ENCODE measurements at places on chromosomes 3 and 15.

DNA sequence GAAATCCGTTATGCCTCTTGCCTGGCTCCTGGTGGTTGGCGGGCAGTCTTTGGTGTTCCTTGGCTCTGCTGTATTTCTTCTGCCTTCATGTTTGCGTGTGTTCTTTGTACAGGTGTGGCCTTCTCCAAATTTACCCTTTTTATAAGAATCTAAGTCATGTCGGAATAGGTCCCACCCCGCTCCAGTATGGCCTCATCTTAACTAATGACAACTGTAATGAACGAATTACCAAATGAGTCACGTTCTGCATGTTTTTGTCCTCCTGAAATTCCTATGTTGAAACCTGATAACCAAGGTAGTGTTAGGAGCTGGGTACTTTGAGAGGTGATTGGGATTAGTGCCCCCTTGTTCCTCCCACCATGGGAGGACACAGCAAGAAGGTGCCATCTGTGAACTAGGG is 71.1 kb downstream of the ITPR1 start:
- DNase-seq: no peak

DNA sequence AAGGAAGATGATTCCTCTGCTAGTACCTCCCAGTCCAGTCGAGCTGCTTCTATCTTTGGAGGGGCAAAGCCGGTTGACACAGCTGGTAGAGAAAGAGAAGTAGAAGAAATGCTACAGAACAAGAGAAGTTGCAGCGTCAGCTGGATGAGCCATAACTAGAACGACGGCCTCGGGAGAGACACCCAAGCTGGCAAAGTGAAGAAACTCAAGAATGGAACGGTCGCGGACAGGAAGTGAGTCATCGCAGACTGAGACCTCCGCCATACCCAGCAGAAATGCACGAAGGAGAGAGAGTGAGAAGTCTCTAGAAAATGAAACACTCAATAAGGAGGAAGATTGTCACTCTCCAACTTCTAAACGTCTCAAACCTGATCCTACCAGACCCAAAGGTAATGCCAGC is 19.0 kb upstream of the PARP14 start:
- no peak for DNase-seq

DNA sequence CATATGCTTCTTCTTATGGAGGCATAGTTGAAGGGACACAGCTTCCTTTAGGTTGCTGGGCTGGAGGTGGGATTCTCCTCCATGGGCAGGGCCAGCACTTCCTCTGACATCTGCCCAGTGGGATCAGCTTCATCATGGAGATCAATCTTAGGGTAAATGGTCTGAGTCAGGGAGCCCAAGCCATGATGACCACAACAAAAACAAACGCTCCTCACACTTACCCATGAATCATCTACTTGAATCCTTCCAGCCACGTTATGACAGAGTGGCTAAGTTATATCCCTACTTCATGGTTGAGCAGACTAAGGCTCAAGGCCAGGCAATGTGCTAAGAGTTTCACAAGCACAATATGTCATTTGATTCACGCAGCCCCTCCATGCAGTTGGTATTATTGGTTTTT is 87.2 kb upstream of the NMNAT3 start:
- no peak for DNase-seq

- DNase-seq: no peak
Measured at GRCh38 chr15:57406062-57406772, 29.9 kb downstream of the CGNL1 start.

DNA sequence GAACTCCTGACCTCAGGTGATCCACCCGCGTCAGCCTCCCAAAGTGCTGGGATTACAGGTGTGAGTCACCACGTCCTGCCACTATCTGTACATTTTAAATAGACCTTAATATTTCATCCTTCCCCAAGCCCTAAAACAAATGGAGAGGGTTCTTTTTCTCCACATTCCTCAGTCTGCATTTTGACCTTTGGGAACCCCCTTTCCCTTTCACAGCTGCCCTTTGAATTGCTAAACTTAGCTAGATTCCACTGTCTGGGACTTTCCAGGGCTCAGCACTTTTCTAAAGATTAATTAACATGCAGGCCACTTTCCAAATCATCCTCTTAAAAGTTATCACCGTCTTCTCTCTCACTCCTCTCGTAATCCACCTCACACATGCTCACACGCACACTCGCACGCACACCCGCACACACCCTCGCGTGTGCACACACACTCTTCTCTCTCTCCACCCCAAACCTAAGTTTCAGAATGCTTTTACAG is 124.2 kb downstream of the TMCO5A start:
- DNase-seq: no peak

GRCh38 chr3:143151004-143151731 is 31.6 kb downstream of the CHST2 start:
- DNase-seq: no peak

DNA sequence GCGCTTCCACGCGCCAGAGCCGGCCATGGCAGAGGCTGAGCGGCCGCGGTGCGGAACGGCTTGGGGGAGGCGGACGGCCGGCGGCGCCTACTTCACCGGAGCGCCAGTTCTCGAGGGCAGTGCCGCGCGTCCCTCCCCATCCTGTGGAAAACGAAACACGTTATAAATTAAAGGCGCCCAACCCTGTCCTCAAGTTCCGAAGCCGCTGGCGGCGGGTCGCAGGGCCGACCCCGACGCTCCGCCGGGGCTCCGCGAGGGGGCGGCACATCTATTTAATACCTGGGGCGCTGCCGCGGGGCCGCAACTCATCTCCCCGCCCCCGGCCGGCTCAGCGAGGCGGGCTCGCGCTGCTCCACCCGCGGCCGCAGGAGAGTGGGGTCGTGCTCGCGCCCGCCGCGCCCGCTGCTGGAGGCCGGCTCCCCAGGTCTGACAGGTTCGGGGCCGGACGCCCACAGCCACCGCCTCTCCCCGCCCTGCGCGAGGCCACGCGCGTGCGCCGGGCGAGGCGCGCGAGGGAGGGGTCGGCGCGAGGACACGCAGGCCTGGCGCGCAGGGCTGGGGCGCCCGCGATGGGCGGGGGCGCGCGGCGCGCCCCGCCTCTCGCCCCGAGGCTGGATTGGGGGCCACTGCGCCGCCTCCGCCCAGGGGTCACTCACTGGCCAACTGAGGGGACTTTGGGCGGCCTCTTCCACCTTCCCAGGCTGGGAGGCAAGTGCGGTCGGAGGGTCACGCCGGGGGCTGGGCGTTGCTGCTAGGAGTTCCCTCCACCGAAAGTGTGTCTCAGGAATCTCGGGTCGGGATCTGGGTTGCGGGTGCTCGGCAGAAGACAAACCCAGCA is at the start of gene SLC30A4:
Gene SLC30A4, minus strand, starts transcription at position 428 of the 838 bp plus-strand sequence. Its CDS starts 401 bp downstream, at position 27.
- DNase-seq: peak; percentile 69

GRCh38 chr3:133917144-133917543 is 21.5 kb upstream of the RAB6B start:
- DNase-seq: no peak

GRCh38 chr3:53811143-53811927 is 34.9 kb downstream of the CHDH start:
- DNase-seq: no peak

DNA sequence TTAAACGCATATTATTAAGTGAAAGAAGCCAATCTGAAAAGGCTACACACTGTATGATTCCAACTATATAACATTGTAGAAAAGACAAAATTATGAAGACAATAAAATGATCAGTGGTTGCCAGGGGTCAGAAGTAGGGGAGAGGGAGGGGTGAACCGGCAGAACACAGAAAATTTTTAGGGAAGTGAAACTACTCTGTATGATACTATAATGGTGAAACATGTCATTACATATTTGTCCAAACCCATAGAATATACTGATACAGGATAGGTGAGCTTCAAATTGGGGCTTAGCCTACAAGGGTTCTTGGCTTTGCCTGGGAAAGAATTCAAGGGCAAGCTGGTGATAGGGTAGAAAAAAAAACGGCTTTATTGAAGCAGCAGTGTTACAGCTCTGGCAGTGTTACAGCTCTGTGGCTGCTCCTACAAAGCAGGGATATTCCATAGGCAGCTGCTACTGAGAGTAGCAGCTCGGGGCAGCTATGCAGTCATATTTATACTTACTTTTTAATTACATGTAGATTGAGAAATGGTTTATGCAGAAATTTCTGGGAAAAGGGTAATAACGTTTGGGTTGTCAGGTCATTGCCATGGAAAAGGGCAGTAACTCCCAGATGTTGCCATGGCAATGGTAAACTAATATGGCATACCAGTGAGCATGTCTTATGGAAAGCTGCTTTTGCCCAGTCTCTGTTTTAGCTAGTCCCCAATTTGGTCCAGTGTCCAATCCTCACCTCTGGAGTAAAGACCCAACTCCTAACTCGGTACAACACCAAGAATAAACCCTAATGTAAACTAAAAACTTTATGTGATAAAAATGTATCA is 125.1 kb upstream of the SLC25A36 start:
- no peak for DNase-seq

- no peak for DNase-seq
Measured at GRCh38 chr3:95352471-95352870, 1289.6 kb downstream of the NSUN3 start.

- no peak for DNase-seq
Measured at GRCh38 chr15:71716990-71717389, 93.4 kb upstream of the NR2E3 start.

- DNase-seq: no peak
Measured at GRCh38 chr3:124281453-124282316, 289.8 kb upstream of the ROPN1 start.

DNA sequence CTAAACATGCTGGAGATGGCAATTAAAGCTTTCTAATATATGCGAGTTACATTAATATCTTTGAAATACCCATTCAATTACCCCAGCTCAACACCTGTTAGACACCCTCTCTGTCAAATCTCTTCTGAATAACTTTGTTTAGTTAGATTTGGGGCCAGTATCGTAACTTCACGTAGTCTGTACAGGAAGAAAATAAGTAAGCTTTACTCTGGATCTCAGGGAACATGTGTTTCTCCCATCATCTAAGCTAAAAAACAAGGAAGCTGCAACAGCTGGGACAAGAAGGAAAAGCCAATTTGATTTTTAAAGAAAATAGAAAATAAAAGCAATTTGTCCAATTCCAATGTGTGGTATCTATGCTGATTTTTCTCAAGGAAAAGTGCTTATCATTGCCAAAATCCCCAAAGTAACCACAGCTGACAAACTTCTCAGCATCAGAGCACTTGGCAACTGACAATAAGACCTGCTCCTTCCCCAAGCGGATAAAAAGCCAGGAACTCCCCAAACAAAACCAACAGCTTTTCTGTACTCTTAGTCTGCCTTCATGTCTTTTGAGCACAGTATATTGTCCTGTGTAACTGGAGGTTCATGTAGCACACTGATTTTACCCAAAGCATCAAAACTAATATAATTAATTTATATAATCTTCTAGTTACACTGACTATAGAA is 279.1 kb downstream of the ZBTB20 start:
- no peak for DNase-seq

- DNase-seq: no peak
Measured at GRCh38 chr3:25433106-25433505, 5.0 kb downstream of the RARB start.

- DNase-seq: no peak
Measured at GRCh38 chr3:22982981-22983587, 220.0 kb upstream of the UBE2E2 start.

GRCh38 chr3:130787422-130788068 is 40.9 kb upstream of the PIK3R4 start:
- DNase-seq: no peak

DNA sequence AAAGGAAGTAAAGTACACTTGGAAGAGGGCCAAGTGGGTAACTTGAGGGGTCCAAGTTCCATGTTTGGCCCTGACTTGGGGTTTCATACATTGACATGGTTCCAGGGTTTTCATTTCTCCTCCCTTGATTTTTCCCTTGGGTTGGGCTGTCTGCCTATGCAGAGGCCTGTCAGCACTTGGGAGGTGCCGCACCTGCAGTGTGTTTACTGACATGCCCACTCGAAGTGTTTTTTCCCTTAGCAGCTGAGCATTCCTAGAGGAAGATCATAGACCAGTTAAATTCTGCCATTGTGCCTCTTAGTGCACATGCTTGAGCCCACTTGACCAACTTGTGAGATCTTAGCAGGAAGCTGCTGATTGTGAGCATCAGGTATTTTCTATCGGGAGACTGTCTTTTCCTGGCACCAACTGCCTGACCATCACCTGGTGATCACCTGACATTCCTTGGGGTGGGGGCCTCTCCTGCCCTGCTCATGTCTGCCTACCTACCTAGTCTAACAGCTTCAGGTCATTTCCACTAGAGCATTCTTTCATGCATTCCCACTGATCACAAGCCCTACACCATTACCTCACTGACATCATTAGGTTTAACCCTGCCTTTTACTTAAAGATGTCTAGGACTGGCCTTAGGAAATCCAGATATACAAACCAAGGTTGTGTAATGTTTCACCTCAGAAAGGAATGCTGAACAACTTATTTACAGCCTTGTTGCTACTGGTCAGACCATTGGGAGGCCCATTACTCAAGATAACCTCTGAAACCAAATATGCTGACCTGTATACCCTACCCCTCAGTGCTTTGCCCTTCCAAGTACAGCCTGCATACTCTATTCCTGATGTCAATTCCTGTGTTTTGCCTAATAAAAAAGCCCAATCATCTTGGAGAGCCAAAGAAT is 68.3 kb downstream of the CD47 start:
- no peak for DNase-seq

- peak; percentile 46 for DNase-seq
Measured at GRCh38 chr3:89107461-89108290, at the start of gene EPHA3. EPHA3 (plus strand) TSS chr3:89107621; CDS start chr3:89107749, 128 bp downstream.

- DNase-seq: no peak
Measured at GRCh38 chr3:157857440-157857839, 248.8 kb downstream of the SHOX2 start.

GRCh38 chr15:83444936-83445335 is 2.2 kb upstream of the SH3GL3 start:
- DNase-seq: no peak

DNA sequence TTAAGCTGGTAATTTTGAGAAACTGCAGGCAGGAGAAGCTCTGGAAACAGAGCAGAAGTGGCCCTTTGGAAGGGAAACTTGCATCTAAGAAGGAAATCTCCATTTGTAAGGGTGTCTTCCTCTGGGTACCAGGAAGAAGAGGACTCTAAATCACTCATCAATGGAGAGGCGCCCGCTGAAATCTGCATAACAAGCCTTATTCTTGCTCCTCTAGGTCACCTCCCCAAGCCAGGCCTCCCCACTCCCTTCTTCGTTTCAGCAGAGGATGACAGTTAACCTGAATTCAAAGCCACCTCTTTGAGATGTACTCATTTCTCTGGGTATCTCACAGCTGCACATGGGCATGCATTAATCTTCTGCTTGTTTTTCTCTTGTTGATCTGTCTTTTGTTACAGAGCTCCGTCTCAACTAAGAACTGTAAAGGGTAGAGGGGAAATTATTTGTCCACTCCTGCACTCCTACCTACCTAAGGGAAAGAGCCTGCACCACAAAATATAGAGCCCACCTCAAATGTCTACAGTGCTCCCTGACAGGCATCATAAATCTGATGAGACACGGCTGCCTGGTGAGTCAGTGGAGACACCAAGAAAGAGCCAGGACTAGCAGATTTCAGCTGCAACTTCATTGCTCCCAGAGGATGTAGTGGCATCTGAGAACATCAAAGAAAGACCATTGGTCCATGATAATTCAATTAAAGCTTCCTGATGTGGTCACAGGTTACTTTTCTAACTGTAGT is 51.5 kb downstream of the GABRB3 start:
- no peak for DNase-seq

- peak; percentile 30 for DNase-seq
Measured at GRCh38 chr3:172107403-172107802, 68.0 kb downstream of the FNDC3B start.

- no peak for DNase-seq
Measured at GRCh38 chr15:55991802-55992768, 1.3 kb downstream of the NEDD4 start.
